AML-193 (cell line): ENCODE measurements at places on chromosomes 7 and 10.

DNA sequence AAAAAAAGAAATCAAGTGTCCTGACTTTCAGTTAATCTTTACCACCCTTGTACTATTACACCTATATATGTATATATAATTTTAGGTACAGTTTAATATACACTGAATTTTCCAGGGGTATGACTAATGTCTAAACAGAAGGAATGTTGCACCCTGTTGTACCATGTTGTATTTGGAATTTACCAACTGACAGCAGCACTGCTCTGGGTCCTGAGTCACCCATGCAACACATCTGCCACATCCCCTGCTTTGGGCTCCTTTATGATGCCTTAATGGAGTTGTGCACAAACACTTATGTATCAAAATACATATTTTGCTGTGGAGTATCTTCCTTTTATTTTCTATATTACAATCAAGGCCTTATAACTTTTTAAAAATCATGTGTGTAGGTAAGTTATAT lies 21.2 kb downstream of the YAE1 start:
- no peak for DNase-seq

DNA sequence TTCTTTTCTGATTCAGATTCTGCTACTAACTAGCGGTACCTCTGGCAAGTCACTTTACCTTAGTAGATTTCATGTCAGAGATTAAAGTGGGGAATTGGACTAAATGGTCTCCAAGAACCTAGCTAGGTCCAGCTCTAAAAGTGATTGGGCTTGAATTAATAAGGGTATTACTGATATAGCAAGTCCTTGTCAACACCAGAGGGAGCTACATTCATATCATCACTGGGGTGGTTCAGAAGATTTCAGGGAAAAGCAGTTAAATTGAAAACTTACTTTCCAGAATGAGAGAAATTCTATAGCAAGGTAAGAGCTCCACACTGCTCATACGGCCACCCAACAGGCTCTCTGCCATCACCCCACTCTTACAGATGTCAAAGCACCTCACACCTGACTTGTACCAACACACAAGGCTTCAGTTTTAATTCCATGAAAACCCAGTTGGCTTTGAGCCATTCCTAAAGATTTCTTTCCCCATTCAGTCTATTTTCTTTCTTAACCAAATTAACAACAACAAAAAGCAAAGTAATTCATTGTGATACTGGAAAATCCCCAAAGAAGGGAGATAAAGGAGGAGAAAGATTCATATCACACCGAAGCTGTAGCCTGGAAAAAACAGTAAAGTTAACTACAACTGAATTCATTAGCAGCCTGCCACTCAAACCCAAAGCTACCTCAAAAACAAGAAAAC lies 38.0 kb upstream of the SPOCK2 start:
- DNase-seq, result peak; percentile 39

DNA sequence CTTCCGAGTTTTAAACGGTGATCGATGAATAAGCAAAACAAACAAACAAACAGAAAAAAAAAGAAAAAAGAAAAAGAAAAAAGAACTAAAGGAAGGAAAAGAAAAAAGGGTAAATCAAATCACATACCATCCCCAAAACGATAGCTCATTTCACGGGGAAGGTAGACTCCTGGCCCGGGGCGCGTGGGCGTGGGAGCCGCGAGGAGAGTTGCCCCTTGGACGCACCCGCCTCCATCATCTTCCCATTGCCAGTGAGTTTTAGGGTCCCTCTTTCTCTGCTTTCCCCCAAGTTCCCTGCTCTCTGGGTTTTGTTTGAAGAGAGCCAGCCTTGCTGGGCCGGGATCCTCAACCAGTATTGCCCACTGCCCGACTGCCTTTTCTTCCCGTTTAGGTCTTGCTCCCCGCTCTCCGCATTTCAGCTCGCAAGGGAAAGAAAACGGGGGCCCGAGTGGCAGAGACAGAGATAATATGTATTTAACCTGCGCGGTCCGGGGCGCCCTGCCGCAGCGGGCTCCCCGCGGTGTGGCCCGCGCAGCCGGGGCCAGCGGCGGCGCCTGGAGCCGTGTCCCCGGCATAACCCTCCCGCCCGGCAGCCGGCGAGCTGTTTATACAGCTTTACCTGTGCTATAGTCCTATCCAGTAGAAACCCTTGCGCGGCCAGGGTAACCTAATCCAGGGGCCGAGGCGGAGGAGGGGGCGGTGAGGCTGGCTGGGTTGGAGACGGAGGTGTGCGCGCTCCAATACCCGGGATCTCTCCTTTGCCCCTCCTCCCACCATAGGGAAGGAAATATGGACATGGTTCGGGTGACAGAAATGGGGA lies 5.2 kb upstream of the GATA3 start:
- DNase-seq, result no peak

- no peak for DNase-seq
Measured at GRCh38 chr10:93277360-93277759, 203.7 kb downstream of the CYP26A1 start.

- no peak for DNase-seq
Measured at GRCh38 chr10:21488246-21488956, 37.1 kb downstream of the SKIDA1 start.

DNA sequence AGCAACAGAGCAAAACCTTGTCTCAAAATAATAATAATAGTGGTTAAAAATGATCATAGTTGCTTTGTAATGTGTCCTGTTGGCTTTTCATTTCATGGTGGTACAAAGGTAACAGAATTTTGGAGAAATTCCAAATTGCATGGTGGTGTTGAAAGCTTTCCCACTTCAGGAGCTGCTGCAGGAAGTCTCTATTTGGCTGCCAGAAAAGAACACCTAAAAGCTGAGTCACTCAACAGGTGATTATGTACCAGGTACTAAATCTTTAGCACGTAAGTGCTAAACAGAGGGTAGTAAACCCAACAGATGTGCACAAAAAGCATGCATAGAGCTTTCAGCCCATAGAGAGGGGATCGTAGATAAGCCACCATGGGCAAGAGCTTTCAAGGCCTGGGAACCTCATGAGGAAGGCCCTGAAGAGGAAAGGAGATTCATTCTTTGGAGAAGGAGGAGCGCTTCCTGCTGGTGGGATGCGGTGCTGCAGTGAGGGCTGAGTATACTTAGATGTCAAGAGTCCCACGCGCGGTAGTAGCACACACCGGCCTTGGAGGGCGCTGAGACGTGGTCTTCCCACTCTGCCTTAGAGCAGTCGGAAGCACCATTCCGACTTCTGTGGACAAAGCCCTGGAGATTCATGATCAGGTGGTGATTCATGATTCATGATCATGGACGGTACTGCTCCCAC lies 118.7 kb downstream of the RALA start:
- no peak for DNase-seq

DNA sequence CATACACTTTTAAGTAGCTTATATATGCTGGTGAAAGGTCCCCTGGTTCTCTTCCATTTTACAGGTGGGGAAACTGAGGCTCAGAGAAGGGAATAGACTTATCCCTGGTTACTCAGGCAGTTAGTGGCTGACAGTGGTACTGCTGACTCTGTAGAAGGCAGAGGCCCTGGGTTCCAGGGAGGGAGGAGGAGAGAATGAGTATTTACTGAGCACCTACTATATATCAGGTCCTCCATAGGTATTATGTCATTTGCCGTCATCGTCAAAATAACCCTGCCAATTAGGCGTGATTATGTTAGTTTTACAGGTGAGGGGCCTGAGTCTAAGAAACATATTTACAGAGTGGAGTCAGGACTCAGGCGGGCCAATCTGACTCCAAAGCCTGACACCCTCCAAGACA lies 13.3 kb upstream of the PALD1 start:
- DNase-seq, result no peak

DNA sequence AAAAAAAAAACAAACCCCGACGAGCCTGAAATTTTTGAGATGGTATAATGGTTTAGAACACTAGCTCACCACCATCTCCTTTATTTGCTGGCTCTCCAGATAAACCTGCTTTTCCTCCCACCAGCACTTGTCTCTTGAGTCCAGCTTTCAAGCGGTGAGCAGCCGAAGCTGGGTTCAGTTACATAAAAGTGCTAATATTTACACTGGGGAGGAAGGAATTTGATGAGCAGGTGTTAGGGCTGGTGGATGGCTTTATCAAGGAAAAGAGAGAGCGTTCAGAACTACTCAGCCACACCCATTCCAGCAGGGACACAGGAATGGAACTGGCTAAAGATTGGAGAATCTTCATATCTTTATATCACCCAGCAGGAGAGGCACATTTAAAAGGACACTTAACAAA lies 6.6 kb upstream of the CALML3 start:
- DNase-seq, result no peak

DNA sequence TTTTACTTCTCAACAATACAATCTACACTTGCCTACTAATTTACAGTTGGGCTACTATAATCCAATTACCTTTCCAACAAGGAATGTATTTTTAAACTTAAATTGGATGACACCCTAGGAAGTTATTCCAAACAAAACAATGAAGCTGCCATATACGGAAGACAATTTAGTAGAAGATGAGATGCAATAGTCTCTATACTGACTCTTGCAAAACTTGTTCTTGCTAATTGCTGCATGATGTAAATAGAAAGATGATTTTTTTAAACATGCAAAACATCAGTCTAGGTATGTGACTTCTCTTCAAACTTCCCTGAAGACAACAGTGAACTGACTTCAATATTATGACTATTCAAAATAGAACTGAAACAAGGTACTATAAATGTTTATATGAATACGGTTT lies 17.6 kb downstream of the NT5C3A start:
- no peak for DNase-seq

DNA sequence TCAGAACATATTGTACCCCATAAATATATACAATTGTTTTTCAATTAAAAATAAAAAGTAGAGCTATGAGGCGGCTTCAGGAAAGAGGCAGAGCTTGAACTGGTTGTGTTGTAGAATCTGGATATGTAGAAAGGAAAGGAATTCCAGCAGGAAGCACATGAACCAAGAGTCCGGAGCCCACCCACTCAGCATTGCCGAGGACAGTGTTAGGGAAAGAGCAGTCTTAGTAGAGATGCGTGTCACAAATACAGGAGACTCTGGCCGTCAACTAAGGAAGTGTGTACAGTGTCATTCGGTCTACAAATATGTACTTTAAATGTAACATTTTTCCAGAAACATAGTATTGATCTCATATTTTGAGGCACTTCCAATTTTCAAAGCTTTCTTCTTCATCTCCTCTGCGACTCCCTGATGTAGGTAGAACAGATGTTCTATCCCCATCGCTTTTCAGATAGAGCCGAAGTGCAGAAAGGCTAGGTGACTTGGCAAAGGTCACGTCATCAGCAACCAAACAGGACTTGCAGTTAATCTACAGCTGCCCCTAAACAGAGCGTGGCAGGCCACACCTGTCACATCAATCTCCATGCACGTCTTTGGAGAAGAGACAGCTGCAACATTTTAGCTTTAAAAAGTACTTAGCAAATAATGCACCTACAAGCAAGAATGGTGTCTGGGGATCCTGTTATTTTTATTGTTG lies 25.3 kb upstream of the GJD4 start:
- DNase-seq, result no peak

- DNase-seq, result no peak
Measured at GRCh38 chr7:65285906-65286864, 87.5 kb upstream of the ZNF92 start.

DNA sequence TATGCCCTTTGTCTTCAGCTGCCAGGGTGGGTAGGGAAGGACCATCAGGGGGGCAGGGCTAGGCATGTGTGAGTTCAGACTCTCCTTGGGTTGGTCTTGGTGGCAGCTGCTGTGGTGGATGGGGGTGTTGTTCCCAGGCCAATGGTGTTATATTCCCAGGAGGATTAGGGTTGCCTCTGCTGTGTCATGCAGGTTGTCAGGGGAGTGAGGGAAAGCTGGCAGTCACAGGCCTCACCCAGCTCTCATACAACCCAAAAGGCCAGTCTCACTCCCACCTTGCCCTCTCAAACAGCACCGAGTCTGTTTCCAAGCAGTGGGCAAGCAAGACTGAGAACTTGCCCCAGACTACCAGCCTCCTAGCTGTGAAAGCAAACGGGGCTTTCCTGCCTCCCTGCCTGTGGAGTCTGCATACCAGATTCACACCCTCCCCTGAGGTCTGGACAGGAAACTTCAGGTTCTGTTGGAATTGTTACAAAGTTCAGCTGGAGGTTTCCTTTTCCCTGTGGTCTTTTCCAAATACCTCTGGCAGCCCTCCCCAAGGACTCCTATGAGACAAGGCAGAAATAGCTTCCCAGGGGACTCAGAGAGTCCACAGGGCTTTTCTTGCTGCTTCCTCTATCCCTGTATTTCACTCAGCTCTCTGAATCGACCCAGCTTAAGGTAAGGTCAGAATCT lies 1.4 kb downstream of the HYAL4 start:
- DNase-seq, result no peak

GRCh38 chr10:34854147-34854601 lies 39.1 kb upstream of the PARD3 start:
- DNase-seq, result no peak

DNA sequence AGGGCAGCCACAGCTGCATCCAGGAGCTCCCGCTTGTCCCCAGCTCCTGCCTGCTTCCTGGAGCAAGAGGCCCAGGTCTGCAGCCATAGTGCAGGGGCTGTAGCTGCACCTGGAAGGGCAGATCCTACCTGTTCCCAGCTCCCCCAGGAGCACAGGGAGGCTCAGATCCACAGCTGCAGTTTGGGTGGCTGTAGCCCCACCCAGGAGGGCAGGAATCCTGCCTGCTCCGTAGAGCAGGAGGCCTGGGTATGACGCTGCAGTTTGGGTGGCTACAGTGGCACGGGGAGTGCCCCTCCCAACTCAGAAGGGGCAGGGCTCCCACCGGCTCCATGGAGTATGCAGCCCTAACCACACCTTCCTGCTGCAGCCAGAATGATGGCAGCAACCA lies 26.7 kb upstream of the CDCA7L start:
- no peak for DNase-seq

GRCh38 chr10:44478040-44478439 lies 93.1 kb upstream of the CXCL12 start:
- DNase-seq, result no peak

- no peak for DNase-seq
Measured at GRCh38 chr7:138575897-138576428, 115.9 kb downstream of the TRIM24 start.

DNA sequence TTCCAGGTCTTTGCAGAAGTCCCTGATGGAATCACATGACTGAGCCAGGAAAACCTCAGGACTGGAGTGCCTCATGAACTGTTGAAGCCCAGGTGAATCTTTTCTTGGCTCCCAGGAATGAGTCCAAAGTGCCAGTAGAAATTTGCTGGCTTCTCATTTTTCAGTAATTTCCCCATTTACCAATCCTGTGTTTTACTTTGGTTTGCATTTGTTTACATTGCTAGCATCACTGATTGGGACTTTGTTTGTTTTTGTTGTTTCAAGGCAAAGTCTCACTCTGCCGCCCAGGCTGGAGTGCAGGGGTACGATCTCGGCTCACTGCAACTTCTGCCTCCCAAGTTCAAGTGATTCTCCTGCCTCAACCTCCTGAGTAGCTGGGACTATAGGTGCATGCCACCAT lies 1.6 kb upstream of the ZNF12 start:
- DNase-seq, result no peak

DNA sequence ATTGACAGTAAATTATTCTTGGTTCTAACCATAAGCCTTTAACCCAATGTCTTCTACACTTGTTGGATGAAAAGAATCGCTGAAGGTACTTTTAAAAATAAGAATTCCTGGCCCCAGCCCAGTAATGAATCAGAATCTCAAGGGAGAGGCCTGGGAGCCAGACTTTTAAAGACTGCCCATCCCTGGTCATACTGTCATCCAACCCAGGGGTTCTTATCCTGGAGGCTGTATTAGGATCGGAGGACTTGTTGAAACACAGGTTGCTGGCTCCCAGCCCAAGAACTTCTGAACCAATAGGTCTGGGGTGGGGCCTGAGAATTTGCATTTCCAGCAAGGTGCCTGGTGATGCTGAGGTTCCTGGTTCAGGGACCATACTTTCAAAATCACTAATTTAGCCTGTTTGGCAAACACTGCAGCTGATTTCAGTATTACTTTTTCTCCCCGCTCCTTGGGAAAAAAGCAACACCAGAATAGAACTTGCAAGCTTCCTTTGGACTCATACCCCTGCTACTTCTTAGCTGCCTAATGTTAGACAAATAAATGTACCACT lies 79.5 kb upstream of the FAM133B start:
- DNase-seq, result no peak
